ENCODE measurements at places on chromosomes 5 and 9. TPM values are rescaled to one million over a fixed set of nuclear protein-coding genes. Genes with fewer than 3 reads are reported as not detected.

The CD14 gene
- total RNA-seq, result 0.84 TPM

The SNCAIP gene
- total RNA-seq, result 19.1 TPM

The KLHL3 gene
- 5.3 TPM for total RNA-seq

The MOCS2 gene
- 59.9 TPM for total RNA-seq

The TSLP gene
- total RNA-seq, result 0.07 TPM

The TNFSF15 gene
- 10.4 TPM for total RNA-seq

The F2RL1 gene
- total RNA-seq, result 210 TPM

The ARHGEF28 gene
- total RNA-seq, result 7.6 TPM

The FCN1 gene
- total RNA-seq, result not detected

The GPRIN1 gene
- total RNA-seq, result 1.4 TPM

The SMAD5 gene
- 67.4 TPM for total RNA-seq

The IL13 gene
- total RNA-seq, result not detected

The GRAMD2B gene
- 32.5 TPM for total RNA-seq

The STPG3 gene
- total RNA-seq, result not detected

The PCDHA8 gene
- total RNA-seq, result 1.6 TPM

The CHSY3 gene
- total RNA-seq, result 23.6 TPM

The ANKRD31 gene
- total RNA-seq, result 0.60 TPM

The TUSC1 gene
- 7.5 TPM for total RNA-seq

The HAPLN1 gene
- 49.7 TPM for total RNA-seq

Measured in hepatocyte (in vitro differentiated cells).